ENCODE measurements at places on chromosomes 12 and 14. TPM values are rescaled to one million over a fixed set of nuclear protein-coding genes. Genes with fewer than 3 reads are reported as not detected.
A peak's percentile ranks its signal among the peaks of the same experiment; 100 is the strongest.

GRCh38 chr14:95557832-95558231 is 23.0 kb downstream of the GLRX5 start:
- DNase-seq: no peak
- no peaks in the 10 kb centered on the region for H3K27me3 ChIP-seq
- no peak overlapping the region for H3K4me3 ChIP-seq
- H3K27ac ChIP-seq: no peak overlapping the region
- H3K4me1 ChIP-seq: no peaks in the 10 kb centered on the region

DNA sequence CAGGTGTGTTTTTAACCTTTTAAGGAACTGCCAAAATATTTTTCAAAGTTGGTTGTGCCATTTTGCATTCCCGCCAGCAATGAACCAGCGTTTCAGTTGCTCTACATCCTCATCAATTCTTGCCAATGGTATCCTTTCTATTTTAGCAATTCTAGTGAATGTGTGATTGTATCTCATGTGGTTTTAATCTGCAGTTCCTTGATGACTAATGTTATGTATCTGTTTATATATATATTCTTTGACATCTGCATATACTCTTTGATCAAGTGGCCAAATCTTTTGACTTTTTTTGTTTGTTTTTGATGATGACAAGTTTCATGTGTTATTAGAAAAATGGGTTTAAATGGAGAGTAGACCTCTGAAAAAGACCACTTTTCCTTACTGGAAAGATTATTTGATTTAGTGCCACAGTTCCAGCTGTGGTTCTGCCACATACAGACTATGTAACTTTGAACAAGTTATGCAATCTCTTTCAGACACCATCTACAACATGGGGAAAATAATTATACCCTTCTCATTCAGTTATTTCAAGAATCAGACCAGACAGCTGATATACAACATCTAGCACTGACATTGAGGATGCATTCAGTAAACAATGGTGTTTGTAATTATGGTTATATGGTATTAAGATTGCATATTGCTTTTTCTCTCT is 146.3 kb upstream of the CNOT2 start:
- H3K27ac ChIP-seq: no peak overlapping the region
- no peaks in the 10 kb centered on the region for H3K4me1 ChIP-seq
- no peaks in the 10 kb centered on the region for H3K27me3 ChIP-seq
- no peaks in the 10 kb centered on the region for H3K36me3 ChIP-seq
- no peak for DNase-seq

The KCNA5 gene
- 3.1 TPM for total RNA-seq

DNA sequence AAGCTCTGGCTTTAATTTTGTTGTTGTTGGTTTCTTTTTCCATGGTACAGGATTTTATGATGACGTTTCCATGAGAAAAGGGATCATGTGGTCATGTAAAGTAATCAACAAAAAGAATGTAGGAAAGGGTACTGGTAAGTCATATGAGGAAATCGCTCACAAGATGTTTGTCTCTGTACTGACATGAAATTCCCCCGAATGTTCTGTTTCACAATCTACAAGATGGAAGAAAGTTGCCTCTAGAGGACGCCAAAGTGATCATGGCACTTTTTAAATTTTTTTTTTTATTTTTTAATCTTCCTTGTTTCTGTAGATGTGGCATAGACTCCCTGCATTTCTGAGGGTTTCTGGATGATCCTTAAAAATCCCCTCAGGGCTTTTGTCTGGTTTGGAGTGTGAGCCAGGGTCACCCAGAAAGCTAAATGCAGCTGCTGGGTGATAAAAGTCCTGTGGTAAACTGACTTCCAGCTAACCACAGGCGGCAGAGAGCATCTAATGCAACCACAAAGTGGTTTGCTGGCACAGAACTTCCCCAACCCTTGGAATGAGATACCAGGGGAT is 393.5 kb downstream of the CCDC91 start:
- no peaks in the 10 kb centered on the region for H3K27me3 ChIP-seq
- H3K4me1 ChIP-seq: no peaks in the 10 kb centered on the region
- no peak overlapping the region for H3K4me3 ChIP-seq
- DNase-seq: no peak
- no peaks in the 10 kb centered on the region for H3K36me3 ChIP-seq
- no peak overlapping the region for H3K27ac ChIP-seq

DNA sequence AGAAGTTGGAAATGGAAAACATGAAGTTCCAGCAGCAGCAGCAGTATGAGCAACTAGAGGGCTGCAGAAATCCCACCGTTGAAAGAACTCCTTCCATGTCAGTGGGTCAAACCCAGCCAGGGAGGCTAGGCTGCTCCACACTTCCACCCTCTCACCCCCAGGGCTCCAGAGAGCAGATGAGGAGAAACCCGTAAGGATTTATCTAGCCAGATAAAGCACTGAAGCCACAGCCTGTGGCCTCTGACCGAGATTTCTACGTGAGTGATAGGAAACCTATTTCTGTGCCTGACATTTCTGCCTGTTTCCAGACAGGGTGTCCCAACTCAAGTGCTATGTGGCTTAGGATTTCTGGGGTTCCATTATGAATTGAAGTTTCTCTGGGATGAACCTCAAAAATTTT is 100.0 kb upstream of the EEA1 start:
- no peaks in the 10 kb centered on the region for H3K27me3 ChIP-seq
- DNase-seq: no peak
- H3K36me3 ChIP-seq: no peaks in the 10 kb centered on the region
- no peaks in the 10 kb centered on the region for H3K4me1 ChIP-seq
- no peak overlapping the region for H3K4me3 ChIP-seq
- H3K27ac ChIP-seq: no peak overlapping the region

The PPP1R36 gene
- not detected for total RNA-seq

DNA sequence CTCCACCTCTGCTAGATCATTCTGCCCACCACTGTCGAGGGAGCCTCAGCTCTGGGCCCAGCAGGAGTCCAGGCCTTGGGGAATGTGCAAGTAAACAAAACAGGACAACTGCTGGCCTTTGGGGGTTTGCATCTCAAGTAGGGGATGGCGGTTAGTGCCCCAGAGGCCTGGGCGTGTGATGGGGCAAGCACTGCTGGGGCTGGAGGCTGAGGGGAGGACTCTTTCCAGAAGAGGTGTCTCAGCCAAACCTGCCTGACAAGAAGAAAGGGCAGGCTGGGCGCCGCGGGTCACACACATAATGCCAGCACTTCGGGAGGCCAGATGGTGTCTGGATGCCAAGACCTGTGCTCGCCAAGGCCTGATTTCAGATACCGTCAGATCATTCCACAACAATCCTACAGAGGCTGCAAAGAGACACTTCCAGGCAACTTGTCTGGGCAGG is 8.6 kb upstream of the ALDH2 start:
- no peak overlapping the region for H3K4me3 ChIP-seq
- peaks cover 46% of the 10 kb centered on the region for H3K4me1 ChIP-seq
- H3K27ac ChIP-seq: peak overlapping the region; percentile 71
- H3K36me3 ChIP-seq: peaks cover 38% of the 10 kb centered on the region

The SERPINA10 gene
- not detected for total RNA-seq

DNA sequence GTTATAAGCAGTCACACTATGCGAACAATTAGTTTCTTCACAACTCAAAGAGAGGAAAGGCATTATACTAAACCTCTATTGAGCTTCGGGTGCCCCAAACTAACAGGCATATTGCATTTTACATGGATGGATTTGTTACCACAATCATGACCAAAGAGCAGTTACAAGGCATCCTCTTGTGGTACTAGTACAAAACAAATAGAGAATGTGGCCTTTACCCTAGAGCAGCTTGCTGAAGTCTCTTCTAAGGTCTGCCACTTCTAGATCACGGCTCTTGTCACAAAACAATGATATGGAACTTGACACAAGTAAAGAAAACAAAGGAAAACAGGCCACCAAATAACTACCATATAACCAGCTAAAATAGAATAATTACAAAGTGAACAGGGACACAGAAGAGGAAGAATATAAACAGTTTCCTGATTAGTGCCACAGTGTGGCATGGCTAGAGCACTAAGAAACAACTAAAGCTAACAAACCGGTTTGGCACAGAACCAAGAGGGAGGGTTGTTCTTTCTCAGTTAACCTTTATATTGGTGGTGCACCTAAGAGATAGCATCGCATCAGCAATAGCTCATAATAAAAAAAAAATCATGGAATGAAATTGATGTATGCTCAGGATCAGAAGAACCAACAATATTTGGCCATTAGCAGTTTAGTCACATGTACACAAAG is 209.7 kb upstream of the ATP2B1 start:
- peaks cover 8% of the 10 kb centered on the region for H3K4me1 ChIP-seq
- H3K4me3 ChIP-seq: no peak overlapping the region
- H3K27ac ChIP-seq: no peak overlapping the region
- H3K36me3 ChIP-seq: no peaks in the 10 kb centered on the region

The IAPP gene
- total RNA-seq: not detected

GRCh38 chr12:121295116-121295745 is 1.3 kb downstream of the CAMKK2 start:
- peaks cover 53% of the 10 kb centered on the region for H3K4me1 ChIP-seq
- no peak overlapping the region for H3K27ac ChIP-seq
- no peaks in the 10 kb centered on the region for H3K36me3 ChIP-seq
- H3K4me3 ChIP-seq: peak overlapping the region; percentile 98

The DTX1 gene
- 2.9 TPM for total RNA-seq

DNA sequence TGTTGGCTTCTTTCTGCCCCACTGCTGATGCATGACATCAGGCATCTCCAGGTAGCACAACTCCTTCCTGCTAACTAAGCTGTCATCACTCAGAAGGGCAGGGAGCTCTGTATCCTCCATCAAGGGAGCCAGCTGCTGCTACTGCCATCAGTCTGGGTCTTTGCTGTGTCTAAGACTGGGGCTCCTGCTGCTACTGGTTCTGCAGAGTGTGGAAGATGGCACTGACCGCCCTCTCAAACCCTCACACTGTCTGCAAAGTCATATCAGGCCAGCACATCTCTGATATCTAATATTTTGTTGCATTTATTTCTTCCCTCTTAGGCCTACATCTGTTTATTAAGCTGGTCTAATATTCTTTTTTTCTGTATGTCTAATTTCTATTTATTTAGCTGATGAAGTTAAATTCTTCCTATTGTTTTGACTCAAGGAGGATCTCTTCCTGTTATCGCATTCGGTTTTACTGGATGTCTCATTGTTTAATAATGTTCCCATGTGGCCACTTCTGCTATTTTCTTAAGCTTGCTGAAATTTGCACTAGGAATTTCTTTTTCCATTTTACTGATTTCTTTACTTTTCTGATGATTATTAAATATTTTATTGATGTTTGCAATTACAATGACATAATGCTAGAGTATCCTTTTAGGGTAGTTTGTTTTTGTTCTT is 7.6 kb upstream of the E2F7 start:
- H3K4me3 ChIP-seq: no peak overlapping the region
- DNase-seq: no peak
- H3K27ac ChIP-seq: no peak overlapping the region
- no peaks in the 10 kb centered on the region for H3K4me1 ChIP-seq
- H3K36me3 ChIP-seq: no peaks in the 10 kb centered on the region
- H3K27me3 ChIP-seq: no peaks in the 10 kb centered on the region

The EPYC gene
- not detected for total RNA-seq

The NANOG gene
- total RNA-seq: not detected

DNA sequence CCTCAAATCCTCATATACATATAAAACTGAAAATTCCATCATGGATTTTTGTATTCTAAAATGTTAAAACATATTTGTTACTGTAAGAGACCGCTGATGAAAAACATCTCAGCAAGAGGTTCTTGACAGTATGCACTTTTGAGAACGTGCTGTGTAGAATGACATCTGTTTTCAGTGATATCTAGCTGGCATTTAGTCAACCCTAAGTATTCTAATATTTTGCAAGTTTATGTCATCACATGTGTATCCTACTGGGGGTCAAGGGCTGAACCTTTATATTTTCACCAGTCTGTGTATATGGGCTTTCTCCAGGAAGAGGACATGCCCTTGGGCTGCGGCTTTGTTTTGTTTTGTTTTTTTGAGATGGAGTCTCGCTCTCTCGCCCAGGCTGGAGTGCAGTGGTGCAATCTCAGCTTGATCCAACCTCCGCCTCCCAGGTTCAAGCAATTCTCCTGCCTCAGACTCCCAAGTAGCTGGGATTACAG is 22.0 kb upstream of the YARS2 start:
- H3K4me3 ChIP-seq: no peak overlapping the region
- DNase-seq: no peak
- no peak overlapping the region for H3K27ac ChIP-seq

- no peak overlapping the region for H3K4me3 ChIP-seq
- no peaks in the 10 kb centered on the region for H3K36me3 ChIP-seq
- H3K4me1 ChIP-seq: no peaks in the 10 kb centered on the region
- no peak for DNase-seq
These were observed 14.7 kb downstream of the SERPINA1 start for GRCh38 chr14:94373708-94374107.

GRCh38 chr14:24556756-24557155 is 19.3 kb downstream of the CTSG start:
- H3K36me3 ChIP-seq: no peaks in the 10 kb centered on the region
- no peaks in the 10 kb centered on the region for H3K27me3 ChIP-seq
- H3K4me3 ChIP-seq: no peak overlapping the region
- H3K4me1 ChIP-seq: no peaks in the 10 kb centered on the region
- no peak overlapping the region for H3K27ac ChIP-seq

DNA sequence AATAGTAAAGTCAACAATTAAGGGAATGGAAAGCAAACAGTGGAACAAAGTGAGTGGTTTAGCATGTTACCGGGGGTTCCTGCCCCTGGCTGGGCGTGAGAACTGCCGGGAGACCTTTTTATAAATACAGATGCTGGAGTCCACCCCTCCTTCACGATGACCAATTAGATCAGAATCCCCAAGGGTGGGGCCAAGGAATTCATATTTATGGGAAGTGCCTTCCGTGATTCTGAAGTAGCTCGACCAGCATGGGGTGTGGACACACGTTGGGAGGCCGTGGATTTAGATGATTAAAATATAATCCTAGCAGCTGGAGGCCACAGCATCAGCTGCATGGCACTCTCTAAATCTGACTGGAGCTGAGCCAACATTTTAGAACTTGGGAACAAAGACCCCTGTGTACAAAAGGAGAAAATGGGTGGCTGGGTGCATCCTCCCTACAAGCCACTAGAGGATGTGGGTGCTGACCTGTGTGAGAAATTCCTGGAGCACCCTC is 87.9 kb downstream of the SRRM4 start:
- no peaks in the 10 kb centered on the region for H3K36me3 ChIP-seq
- no peaks in the 10 kb centered on the region for H3K4me1 ChIP-seq
- no peak overlapping the region for H3K27ac ChIP-seq
- DNase-seq: peak; percentile 42

The KRT8 gene
- total RNA-seq: 566 TPM

GRCh38 chr14:104448321-104448720 is 131.2 kb upstream of the C14orf180 start:
- DNase-seq: no peak
- H3K36me3 ChIP-seq: no peaks in the 10 kb centered on the region
- H3K27ac ChIP-seq: no peak overlapping the region
- no peaks in the 10 kb centered on the region for H3K4me1 ChIP-seq

- H3K36me3 ChIP-seq: no peaks in the 10 kb centered on the region
- no peak overlapping the region for H3K27ac ChIP-seq
- peak; percentile 66 for DNase-seq
- H3K4me1 ChIP-seq: peaks cover 56% of the 10 kb centered on the region
- H3K27me3 ChIP-seq: no peaks in the 10 kb centered on the region
These were observed 232.1 kb downstream of the CACNA1C start for GRCh38 chr12:2284857-2285256.

The GXYLT1 gene
- total RNA-seq: 3.2 TPM

- H3K4me1 ChIP-seq: peaks cover 4% of the 10 kb centered on the region
- H3K27ac ChIP-seq: no peak overlapping the region
- H3K36me3 ChIP-seq: peaks cover 64% of the 10 kb centered on the region
These were observed 18.5 kb downstream of the EMP1 start for GRCh38 chr12:13215056-13215455.

The KRT79 gene
- not detected for total RNA-seq

The ZBTB42 gene
- 5.1 TPM for total RNA-seq
